ENCODE measurements at places on chromosomes 13 and 19. TPM values are rescaled to one million over a fixed set of nuclear protein-coding genes. Genes with fewer than 3 reads are reported as not detected.
A peak's percentile ranks its signal among the peaks of the same experiment; 100 is the strongest.

The SLC27A5 gene
- 26.9 TPM for polyA plus RNA-seq

The LILRB1 gene
- polyA plus RNA-seq = not detected

The LAIR1 gene
- polyA plus RNA-seq = 98.1 TPM

The MAP3K10 gene
- 0.52 TPM for polyA plus RNA-seq

The AMH gene
- polyA plus RNA-seq = not detected

The PSG2 gene
- not detected for polyA plus RNA-seq

The FPR2 gene
- polyA plus RNA-seq = not detected

DNA sequence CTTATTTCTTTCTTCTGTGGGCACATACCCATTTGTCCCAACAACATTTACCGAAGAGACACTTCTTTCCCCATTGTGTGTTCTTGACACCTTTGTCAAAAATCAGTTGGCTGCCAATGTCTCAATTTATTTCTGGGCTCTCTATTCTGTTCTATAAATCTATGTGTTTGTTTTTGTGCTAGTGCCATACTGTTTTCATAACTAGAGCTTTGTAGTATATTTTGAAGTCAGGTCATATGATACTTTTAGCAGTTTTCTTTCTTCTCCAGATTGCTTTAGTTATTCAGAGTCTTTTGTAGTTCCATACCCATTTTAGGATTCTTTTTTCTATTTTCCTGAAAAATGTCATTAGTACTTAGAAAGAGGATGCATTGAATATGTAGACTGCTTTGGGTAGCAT, 1276.3 kb downstream of the SLITRK1 start:
- no peak for DNase-seq

DNA sequence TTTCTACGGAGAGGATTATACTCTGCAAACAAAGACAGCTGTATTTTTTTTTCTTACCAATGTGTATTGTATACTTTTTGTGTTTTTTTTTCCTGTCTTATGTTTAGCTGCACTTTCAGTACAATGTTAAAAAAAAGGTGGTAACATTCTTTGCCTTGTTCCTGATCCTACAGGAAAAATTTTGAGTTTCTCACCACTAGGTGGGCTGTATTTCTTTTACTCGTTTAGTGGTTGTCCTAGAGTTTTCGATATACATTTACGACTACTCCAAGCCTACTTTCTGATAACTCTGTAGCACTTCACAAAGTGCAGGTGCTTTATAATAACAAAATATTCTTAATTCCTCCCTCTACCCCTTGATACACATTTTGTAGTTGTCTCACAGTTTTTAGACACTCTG, 652.2 kb downstream of the UQCRFS1 start:
- DNase-seq = no peak

GRCh38 chr13:81458170-81458569, 1117.2 kb upstream of the SPRY2 start:
- no peak for DNase-seq

GRCh38 chr13:46698910-46699460, 98.0 kb downstream of the ESD start:
- DNase-seq = no peak

GRCh38 chr19:8000298-8001038, 5.0 kb downstream of the ELAVL1 start:
- no peak for DNase-seq

DNA sequence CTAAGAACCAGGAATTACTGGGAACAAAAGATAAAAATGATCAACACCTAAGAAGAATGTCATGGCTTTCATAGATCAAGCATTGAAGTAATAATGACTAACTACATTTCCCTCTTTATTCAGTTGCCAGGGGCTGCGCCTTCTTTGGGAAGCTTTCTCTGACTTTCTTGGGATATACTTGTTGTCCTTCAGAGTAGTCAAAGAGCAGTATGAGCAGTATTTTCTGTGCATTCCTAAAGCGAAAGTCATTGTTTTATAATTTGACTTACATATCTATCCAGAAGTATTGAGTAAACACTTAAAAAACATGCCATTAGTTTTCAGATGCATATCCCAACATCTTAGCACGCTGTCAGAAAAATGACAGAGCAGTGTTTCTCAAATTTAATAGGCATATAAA, 2412.4 kb downstream of the PCDH9 start:
- DNase-seq = no peak

DNA sequence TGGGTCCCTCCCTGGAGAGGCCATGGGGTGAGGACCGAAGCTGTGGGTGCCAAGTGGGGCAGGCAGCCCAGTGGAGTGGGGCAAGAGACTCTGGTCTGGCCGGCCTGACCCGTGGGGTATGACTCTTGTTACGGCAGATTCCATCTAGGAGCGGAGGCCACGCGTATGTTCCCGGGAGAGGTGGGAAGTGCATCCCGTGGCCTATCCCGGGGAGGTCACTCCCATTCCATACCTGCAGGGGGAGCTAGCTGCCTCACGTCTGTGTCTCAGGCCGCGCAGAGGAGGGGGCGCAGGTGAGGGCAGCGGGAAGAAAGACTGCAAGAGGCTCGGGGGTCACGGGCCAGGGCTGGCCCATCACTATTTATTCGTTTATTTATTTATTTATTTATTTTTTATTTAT, 4.9 kb downstream of the CSNK1G2 start:
- peak; percentile 40 for DNase-seq

GRCh38 chr19:13764101-13764807, at the start of gene MRI1:
Gene MRI1 (plus strand): TSS chr19:13764522. CDS start chr19:13764589, 67 bp downstream.
- DNase-seq = peak; percentile 35

DNA sequence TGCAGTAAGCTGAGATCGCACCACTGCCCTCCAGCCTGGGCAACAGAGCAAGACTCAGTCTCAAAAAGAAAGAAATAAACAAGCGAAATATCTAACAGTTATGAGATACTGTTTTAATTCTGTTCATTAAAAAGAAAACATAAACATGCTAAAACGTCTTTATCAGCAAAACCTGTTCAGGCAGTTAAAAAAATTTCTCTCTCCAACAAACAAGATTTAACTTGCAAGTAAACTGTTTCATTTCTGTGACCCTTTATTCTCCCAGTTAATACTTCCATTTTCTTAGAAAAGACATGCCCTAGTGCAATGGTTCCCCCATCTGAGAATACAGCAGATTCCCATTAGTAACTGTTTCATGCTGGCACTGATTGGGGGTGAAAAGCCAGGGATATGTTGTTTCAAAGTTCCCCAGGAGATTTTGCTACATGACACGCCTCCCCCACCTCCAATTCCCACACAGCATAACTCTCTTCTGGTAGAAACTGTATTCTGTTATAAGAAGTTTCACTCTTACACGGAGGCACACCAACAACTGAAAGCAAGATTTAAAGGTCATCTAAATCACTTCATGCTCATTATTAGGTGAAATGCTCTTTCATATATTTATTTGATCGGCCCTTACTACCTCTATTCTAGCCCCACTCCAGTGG, 24.4 kb downstream of the ELF1 start:
- no peak for DNase-seq

- no peak for DNase-seq
Measured at GRCh38 chr13:40102360-40102727, 446.9 kb downstream of the COG6 start.

DNA sequence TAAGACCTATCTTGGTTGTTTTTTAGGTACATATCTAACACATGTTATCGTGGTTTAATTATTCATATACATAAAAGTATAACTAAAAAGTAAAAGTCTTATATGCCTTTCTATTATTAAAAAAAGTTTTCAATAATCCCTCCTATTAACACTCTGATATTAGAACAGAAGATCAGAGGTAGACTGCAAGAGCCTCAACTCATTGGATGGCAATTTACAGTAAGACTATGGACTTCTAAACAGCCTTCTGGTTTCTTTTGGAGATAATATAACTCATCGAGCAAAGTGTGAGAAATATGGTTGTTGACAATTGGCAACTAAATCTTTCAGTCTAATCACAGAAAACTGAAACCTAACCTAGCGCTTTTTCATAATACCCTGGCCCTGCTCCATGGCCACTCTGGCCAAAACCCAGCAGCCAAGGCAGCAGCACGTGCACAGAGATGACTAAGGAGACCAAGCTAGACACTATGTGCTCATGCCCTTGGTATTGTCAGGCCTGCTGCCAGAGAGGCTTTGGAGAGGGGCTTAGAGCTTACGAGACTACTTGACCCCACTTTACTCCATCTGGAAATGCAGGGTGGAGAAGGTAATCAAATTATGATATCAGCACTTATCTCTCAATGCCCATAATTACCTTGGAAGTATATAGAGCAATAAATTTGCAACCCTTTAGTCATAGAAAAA, 40.6 kb upstream of the EEF1AKMT1 start:
- no peak for DNase-seq

- no peak for DNase-seq
Measured at GRCh38 chr13:66477816-66478215, 752.3 kb downstream of the PCDH9 start.

DNA sequence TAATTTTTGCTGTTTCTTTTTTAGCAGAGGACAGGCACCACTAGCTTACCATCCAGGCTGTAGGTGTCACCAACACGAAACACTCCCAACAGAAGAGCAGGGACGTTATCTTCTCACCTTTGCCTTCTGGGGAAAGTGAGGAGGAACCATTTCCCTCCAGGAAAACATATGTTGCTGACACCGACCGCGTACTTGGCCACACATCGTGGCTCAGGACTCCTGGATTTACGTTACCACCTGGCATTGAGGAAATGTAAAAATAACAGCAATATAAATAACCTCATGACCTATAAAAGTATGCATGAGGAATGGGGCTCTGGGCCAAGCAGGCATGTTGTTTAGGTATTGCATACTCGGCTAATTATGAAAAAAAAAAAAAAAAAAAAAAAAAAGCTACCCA, 525.1 kb downstream of the MYO16 start:
- DNase-seq = no peak

- no peak for DNase-seq
Measured at GRCh38 chr13:47117268-47117667, 220.4 kb upstream of the HTR2A start.

GRCh38 chr19:40355975-40356680, 7.6 kb downstream of the PLD3 start:
- DNase-seq = no peak

Measured in naive thymus-derived CD4-positive, alpha-beta T cell (primary cell).